Stimulated activated CD4-positive, alpha-beta T cell treated with anti-CD3 and anti-CD28 coated beads, Interleukin-4, amount 100 ng/mL, for 24 hours (primary cell): ENCODE measurements at places on chromosomes 6 and 20.
A peak's percentile ranks its signal among the peaks of the same experiment; 100 is the strongest.

GRCh38 chr6:43331891-43332290 lies 23.3 kb upstream of the CRIP3 start:
- DNase-seq = no peak

DNA sequence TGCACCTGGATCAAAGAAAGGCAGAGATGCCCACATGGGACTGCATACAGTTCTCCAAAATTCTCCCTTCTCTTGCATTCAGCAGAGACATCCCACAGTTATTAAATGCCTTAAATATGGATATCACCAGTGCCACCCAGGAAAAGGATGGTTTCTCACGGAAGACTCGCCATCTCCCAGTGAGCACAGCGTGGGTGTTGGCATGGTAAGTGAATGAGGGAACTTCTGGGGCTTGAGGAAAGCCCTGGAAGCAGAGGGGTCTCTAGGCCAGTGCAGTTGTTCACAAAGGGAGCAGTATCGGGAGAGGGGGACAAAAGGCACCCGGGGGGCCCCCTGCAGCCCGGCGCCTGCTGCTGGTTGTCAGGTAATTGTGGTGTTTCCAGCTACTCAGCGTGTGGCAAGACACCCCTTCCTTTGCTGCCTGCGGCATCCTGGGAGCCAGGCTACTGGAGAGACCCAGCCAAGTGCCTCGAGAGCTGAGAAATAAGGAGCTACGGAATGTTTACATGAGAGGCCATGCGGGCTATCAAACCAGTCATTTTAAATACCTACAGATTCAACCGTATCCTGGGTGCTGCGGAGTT lies 125.4 kb downstream of the PXDC1 start:
- no peak for DNase-seq

DNA sequence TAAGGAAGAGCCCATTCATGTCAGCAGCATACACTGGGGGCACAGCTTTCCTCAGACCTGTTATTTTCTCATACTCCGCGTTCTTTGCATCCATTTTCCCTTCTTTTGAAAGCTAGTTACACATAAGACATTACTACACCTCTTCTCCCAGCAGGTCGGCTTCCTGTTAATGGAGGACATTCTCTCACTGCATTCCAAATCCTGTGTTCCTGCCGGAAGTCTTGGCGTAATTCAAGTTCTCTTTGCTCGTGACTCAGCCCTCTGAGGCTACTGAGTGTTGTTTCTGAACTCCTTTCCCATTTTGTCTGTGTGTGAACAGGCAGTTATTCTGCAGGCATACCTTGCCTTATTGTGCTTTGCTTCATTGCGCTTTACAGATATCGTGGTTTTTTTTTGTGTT lies 97.5 kb upstream of the ZBTB24 start:
- DNase-seq = no peak

- DNase-seq = no peak
Measured at GRCh38 chr20:10487142-10488136, 52.3 kb downstream of the SLX4IP start.

- DNase-seq = no peak
Measured at GRCh38 chr6:134415656-134416055, 97.7 kb upstream of the SGK1 start.

DNA sequence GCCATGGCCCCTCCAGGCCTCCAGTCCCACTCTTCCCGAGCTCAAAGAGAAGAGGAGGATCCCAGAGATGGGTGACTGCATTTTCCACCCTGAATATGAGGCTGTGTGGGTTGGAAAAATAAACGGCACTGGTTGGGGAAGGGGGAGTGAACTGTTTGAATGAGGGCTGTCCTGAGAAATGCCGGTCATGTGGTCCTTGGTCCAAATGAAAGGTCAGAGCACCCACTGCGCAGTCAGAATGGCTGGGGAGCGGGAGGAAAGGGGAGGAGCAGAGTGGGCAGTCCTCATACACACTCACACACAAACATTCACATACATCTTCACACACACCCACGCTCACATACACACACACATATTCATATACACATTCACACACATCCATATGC lies 83.1 kb downstream of the MRPL14 start:
- DNase-seq = no peak

DNA sequence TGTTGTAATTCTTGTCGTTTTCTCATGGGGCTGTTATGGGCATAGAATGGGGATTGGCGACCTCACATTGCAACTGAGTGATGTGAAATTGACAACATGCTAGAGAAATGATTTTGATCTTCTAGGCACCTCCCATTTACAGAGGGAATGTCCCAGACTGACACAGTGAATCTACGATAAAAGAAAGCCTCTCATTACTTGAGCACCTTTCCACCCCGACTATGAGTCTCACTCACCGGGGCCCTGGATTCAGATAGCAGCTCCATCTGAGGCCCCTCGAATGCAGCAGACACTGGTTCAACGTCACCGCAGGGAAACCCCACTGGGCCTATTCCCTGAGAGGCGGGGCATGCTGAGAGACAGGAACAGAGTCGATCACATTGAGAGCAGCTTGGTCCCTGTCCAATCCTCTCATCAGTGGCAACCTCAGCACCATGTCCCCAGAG lies 49.1 kb downstream of the NFATC2 start:
- peak; percentile 52 for DNase-seq

DNA sequence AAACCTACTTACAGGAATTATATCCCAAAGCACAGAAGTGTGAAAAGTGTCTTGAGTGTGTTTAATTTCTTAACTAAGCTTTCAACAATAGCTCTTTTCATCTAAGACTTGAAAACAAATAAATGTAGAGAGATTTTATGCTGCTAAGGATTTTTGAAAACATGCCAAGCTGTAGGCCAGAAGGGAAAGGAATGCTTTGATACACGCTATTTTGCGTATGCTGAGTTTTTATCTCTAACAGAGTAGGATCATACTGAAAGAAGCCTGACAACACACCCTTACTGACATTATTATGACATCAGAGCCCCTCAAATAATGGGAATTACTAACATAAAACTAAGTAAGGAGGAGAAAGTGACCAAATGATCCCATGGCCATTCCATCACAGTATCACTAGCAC lies 265.5 kb downstream of the KHDC1L start:
- no peak for DNase-seq

- no peak for DNase-seq
Measured at GRCh38 chr6:14776307-14776706, 469.6 kb upstream of the JARID2 start.

GRCh38 chr6:76790881-76791280 lies 672.4 kb downstream of the HTR1B start:
- no peak for DNase-seq

DNA sequence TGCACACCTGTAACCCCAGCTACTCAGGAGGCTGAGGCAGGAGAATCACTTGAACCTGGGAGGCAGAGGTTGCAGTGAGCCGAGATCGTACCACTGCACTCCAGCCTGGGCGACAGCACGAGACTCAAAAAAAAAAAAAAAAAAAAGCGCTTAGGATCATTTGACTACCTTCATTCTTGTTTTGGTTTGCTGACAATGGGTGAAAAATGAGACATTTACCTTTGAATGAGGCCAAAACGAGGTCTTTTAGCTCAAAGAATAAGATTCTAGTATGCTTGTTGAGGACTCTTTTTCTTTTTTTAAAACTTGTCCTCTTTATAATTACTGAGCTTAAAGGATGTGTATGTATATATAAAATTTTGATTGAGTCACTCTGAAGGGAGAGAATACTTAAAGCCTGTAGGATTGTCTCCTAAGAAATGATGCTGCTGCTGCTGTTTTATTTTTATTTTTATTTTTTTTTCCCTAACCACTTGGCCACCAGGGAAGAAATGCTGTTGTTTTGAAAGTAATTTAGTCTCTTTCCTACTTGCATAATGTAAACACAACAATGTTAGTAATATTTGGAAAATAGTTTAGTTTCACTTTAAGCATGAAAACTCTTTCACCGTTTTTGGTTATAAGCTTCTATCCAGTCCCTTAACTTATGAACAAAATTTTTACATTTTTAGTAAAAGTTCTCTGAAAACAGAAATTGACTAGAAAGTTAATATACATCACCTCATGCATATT lies 7.9 kb downstream of the UBR2 start:
- no peak for DNase-seq

GRCh38 chr6:143163621-143164020 lies 102.9 kb downstream of the AIG1 start:
- no peak for DNase-seq

GRCh38 chr6:3159805-3160781 lies 2.7 kb upstream of the TUBB2A start:
- DNase-seq = peak; percentile 55

- no peak for DNase-seq
Measured at GRCh38 chr6:68990317-68990716, 355.2 kb downstream of the ADGRB3 start.

- no peak for DNase-seq
Measured at GRCh38 chr6:100461917-100462705, 2.6 kb downstream of the SIM1 start.

GRCh38 chr20:17137692-17138091 lies 89.1 kb upstream of the PCSK2 start:
- DNase-seq = no peak

DNA sequence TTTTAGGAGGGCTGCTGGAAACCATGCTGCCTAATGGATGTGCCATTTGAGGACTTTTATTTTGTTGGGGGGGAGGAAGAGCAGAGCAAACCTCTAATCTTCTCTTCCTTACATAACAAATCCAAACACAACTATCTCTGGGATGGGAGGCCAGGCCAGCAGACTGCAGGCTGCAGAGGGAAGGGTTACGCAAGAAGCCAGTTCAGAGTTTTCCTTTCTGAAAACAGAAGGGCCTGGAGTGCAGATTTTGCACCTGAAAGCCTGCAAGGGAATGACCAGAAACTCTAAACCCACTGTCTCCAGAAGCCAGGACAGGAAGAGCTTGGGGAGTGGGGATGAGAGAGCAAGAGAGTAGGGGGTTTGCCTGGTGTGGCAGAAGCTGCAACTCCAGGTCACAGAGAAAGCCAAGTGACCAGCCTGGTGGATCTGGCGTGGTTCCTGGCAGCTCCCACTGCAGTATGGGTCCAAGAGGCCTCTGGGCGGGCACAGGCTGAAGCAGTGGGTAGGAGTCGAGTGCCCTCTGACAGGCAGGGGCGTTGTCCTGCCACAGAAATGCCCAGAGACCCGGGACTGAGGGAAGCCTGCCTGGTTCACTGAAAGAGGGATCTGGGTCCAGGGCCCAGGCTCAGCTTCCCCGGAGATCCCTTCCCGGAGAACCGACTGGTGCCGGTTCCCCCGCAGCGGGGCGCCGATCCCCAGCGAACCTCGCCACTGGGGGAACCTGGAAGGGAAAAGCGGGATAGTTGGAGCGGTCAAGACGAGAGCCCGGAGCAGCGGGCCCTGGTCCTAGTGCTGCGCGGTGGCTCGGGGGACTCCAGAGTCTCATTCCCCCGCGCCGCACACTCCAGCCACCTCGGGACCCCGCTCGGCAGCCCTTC lies 6.7 kb downstream of the MAFB start:
- DNase-seq = no peak

- DNase-seq = no peak
Measured at GRCh38 chr6:142830807-142831206, 114.2 kb downstream of the HIVEP2 start.

GRCh38 chr6:128278836-128279235 lies 241.6 kb downstream of the PTPRK start:
- DNase-seq = no peak

DNA sequence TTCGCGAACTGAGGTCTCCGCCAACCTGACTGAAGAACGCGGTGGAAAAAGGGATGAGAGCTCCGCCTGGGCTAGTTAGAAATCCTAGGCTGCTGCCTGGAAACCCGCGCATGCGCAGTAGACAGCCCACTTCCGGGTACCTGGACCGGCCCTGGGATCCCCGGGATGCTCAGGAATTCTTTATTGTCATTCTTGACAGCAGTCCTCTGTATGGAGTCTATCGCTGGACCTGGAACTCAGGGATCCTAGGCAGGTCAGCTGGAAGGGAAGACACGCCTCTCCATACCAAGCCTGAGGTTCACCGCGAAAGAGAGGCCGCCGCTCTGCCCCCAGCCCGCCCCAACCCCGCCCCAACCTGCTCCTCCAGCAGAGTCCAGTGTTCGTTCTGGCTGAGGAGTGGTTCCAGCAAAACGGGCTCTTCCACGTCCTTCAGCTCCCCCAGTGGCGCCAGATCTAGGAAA lies 1379.2 kb upstream of the DEFB115 start:
- DNase-seq = no peak

- DNase-seq = no peak
Measured at GRCh38 chr20:36272547-36273220, 33.5 kb upstream of the DLGAP4 start.

GRCh38 chr6:5083307-5083583 lies 1.9 kb upstream of the PPP1R3G start:
- DNase-seq = no peak

- peak; percentile 41 for DNase-seq
Measured at GRCh38 chr6:169868458-169868857, 117.0 kb downstream of the ERMARD start.

DNA sequence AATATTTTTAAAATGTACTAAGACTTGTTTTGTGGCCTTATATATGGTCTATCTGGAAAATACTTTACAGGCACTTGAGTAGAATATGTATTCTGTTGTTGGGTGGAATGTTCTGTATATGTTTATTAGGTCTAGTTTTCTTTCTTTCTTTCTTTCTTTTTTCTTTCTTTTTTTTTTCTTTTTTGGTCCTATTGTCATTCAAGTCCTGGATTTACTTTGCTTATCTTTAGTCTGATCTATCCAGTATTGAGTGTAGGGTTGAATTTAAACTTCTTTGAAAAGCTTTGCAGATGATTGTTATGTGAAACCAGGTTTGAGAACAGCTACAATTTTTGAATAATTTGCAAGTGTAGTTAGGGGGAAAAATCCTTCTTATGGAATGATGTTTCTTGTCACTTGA lies 67.1 kb upstream of the GRIK2 start:
- DNase-seq = no peak
